ENCODE measurements at places on chromosomes 3 and 15.

DNA sequence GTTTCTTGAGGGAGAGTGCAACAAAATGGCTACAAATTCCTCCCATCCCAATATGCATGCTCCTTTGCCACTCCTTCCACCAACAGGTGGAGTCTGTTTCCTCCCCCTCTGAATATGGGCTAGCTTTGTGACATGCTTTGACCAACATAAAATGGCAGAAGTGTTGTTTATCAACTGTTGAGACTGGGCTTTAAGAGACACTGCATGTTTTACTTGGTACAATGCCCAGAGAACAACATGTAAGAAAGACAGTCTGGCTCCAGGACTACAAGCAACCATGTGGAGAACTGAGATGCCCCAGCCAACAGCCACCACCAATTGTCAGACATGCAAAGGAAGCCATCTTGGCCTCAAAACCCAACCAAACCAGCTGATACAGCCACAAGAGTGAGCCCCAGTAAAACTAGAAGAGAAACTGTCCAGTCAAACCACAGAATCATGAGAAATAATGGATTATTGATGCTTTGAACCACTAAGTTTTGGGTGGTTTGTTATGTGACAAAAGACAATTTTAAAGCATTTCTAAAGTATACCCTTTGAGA, 40.5 kb downstream of the NUDT16 start:
- DNase-seq: no peak

DNA sequence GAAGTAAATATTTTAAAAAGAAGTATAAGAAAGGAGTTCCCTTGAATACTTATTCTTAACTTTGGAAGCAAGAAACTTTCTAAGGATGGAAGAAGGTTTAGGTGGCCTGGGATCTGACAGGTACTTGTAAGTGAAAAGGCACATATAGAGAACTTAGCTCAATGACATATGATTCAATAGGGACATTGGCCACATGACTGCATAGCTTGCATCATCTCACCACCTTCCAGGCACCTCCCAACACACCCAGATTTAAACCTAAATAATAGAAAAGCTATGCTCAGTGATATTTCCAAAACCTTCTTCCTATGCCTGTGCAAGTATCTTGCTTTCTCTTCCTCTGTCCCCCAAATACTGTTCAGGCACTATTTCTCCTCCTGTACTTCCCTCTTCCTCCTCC, 4.7 kb upstream of the P2RY1 start:
- no peak for DNase-seq

DNA sequence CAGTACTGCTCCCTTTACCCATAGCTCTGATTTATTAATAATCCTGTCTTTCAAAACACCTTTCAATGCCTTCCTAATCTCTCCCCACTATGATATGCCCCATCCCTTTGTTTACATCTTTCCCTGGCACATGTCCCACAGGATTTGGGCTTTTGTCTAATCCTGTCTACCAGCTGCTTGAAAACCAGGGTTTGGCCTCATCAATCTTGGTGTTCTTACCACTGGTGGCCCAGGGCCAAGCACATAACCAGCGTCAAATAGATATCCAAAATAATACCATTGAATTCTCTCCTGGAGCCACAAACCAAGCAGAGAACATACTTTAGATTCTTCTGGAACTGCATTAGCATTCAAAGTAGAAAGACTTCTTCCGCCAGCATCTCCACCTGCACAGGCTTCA, 104.8 kb upstream of the PPP2R3A start:
- no peak for DNase-seq

DNA sequence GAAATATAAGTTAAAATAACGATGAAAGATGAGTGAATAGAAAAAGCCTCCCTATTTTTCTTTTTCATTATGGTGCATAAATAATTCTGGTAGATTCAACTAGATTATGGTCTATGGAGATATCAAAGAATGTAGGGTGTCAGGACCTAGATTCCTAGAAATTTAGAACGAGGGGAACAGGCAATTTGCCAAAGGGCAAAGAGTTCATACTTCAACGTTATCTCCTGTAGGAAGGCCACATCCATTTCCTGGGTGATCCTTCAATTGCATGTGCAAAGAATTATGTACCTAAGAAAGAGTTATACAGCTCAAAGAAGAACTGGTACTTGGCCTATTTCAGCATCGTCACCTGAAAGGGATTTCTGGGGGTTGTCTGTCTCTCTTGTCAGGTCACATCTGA, 351.8 kb downstream of the FOXP1 start:
- DNase-seq: no peak

GRCh38 chr3:78801926-78802561, 965.8 kb downstream of the ROBO1 start:
- DNase-seq: no peak

GRCh38 chr3:46924921-46925584, 47.5 kb downstream of the PTH1R start:
- DNase-seq: no peak

- no peak for DNase-seq
Observed at GRCh38 chr15:64596701-64597476, 136.5 kb downstream of the ZNF609 start.

- DNase-seq: no peak
Observed at GRCh38 chr15:31498756-31499155, 172.1 kb downstream of the KLF13 start.

DNA sequence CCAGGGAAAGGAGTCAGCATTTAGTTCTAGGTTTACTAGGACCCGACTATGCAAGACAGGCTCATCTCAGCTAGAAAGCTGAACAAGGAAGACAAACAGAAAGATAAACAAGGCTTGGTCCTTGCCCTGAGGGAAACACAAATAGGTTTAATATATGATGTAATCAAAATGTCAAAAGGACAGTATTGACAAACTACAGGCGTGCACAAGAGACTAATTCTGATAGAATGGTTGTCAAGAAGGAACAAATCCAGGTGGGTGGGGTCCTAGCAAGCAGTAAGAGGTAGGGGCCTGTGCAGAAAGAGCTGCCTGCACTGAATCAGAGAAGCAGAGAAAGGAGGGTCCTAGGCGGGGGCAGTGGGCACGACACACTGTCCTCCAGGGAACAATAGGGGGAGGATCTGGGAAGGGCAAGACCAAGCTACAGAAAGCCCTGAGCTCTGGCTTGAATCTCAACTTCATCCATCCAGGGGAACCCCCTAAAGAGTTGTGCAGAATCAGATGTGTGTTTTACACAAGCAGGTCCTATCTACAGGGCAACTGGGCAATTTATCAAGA, 23.4 kb downstream of the RFTN1 start:
- no peak for DNase-seq

GRCh38 chr15:80059786-80060355, 395 bp downstream of the ZFAND6 start:
- peak; percentile 66 for DNase-seq

DNA sequence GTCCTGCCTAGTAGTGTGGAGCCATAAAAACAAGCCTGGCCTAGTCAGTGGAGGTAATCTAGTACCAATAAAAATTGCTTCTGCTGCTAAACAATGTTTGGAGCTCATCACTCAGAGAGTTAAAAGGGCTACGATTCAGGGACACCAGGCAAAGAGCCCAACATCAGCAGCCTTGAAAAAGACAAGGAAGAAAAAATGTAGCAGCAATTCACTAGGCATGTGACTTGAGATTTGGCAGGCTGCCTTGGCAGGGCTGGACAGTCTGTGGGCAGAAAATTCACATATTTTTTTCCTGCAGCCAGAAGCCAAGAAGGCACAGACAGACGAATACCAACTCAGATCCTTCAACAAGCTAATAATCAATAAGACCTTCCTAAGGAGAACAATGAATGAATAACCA, 47.2 kb downstream of the IGSF11 start:
- DNase-seq: no peak

DNA sequence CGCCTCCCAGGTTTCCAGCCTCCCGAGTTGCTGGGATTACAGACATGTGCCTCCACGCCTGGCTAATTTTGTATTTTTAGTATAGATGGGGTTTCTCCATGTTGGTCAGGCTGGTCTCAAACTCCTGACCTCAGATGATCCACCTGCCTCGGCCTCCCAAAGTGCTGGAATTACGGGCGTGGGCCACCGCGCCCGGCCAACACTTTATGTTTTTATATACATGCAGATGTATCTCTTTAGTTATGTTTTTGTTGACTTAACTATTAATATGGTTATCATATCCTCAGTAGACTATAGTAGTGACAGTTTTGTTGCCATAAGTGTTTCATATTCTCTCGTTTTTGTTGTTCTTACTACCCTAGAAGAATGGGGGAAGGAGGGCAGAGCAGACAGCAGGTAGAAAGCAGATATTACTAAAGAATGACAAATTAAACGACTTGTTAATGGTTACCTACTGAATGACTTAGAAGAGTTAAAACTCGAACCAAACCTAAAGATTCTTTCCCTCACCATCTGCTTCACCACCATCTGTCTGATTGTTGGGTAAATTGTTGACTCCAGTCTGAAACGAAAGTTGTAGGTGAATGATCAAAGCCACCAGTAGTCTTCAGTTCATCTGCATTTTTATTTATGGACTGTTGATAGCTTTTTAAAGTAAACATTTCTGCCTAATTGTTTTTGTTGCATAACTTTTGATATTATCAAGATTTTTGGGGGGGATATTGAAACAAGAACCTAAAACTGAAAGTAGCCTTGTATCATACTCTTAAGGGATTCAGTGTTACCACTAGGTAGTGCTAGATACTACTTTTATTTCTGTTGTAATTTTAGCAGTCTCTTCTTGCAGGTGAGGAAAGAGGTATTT, 89.3 kb downstream of the RASA2 start:
- DNase-seq: no peak

- no peak for DNase-seq
Observed at GRCh38 chr3:8488877-8489276, 12.7 kb upstream of the LMCD1 start.

- DNase-seq: no peak
Observed at GRCh38 chr3:115100806-115101205, 46.3 kb downstream of the ZBTB20 start.

- no peak for DNase-seq
Observed at GRCh38 chr3:192223815-192224214, 503.5 kb downstream of the FGF12 start.

DNA sequence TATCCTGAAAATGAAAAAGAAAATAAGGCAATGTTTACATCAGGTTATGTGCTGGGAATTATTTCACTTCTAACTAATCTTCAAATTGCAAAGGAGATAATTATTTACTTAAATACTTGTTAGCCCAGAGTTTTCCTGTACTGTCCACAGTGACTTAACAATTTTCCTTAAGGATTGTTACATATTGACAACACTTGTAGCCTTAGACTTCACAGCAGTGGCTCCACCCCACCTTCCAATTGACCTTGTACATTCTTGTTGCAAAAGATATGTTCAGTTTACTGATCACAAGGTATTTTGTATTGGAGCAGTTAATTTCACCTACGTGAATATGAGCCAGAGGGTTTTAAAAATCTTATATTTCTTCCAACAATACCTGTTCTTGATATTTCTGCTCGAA, 376.9 kb downstream of the CNTN6 start:
- DNase-seq: no peak

DNA sequence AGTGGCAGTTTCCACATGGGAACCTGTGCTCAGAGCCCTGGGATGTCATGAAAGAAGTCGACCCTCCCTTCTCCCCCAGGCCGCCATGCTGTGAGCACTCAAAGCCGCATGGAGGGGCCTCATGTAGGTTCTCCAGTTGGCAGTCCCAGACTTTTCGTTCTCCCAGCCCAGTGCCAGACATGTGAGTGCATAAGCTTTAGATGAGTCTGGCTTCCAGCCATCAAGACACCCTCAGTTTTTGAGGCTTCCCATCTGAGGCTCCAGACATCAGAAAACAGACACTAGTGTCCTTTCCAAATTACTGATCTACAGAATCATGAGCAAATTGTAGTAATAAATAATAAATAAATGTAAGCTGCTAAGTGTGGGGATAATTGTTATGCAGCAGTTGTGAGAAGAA, 136.5 kb upstream of the AGBL1 start:
- no peak for DNase-seq

DNA sequence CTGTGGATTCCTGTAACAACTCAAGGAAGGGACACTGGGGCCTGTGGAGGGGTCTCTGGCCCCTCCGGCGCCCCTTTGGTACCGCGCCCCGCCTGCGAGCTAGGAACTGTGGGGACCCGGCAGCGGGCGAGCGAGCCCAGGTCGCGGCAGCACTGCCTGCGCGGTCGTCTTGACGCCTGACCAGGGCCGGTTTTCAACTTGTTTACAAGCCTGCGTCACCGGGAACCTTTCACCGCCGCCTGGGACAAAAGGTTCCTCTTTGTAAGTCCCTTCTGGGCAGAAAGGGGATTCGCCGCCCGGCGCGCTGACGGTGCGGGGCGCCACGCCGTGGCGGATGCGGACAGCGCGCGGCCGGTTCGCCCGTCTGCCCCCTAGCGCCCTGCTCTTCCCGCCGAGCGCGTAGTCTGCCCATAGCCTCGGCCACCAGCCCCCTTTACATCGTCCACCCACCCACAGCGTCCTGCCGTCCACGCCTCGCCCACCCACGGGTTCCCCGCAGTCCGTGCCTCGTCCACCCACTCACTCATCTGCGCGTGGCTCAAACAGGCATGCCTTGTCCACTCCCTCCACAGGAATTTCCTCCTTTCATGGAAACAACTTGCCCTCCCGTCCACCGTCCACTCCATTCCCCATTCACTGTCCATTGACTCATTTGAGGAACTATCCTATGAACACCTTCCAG, 5.5 kb upstream of the CFAP100 start:
- DNase-seq: no peak

GRCh38 chr15:81506071-81506470, 132.1 kb upstream of the TMC3 start:
- DNase-seq: no peak

- DNase-seq: no peak
Observed at GRCh38 chr15:42591238-42591934, 16.0 kb downstream of the STARD9 start.

DNA sequence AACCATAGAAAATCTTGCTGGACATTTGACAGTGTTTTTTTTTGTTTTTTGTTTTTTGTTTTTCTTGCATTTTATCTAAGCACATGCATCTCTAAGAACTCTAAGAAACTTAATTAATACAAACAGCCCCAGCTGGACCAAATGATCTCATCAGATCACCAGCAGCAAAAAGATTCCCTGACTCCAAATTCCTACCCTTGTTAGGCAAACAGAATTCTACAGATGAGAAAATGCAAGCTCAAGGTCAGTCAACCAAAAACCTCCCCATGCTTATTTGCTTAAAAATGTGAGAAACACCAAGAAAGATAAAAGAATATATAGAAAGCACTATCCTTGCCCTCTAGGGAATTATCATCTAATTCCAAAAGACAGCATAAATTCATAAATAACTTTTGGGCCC, 65.4 kb downstream of the FOXP1 start:
- DNase-seq: no peak

GRCh38 chr3:112845772-112846171, 892 bp downstream of the CD200R1L start:
- DNase-seq: no peak

DNA sequence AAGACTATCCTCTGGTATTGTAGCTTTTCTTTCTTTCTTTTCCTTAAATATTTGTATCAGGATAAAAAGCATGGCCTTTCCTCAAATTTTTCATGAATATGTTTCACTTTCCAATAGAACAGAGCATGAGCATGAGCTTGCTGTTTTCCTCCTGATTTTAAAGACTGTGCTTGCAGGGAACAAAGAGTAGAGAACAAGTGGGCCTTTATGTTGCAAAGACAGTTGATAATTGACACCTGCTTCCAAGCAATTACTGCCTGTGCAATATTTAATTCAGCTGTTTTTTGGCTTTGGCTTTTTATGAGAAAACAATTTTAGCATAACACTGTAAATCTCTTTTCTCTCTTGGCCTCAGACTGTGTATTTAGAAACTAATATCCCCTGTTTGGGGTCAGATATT, 263.6 kb upstream of the AZI2 start:
- DNase-seq: no peak

GRCh38 chr15:88077296-88078020, 179.1 kb downstream of the NTRK3 start:
- no peak for DNase-seq

GRCh38 chr15:50256188-50257041, 9.1 kb downstream of the HDC start:
- no peak for DNase-seq

GRCh38 chr15:56919609-56920366, 1.3 kb downstream of the TCF12 start:
- DNase-seq: no peak

Data from activated T-helper 1 cell treated with anti-CD3 and anti-CD28 coated beads, Interleukin-2, amount 50 U/mL, for 16 hours (primary cell).